ENCODE measurements at places on chromosomes 7 and 10.

GRCh38 chr10:100014071-100014762 lies 4.5 kb upstream of the DNMBP start:
- no peak for DNase-seq

DNA sequence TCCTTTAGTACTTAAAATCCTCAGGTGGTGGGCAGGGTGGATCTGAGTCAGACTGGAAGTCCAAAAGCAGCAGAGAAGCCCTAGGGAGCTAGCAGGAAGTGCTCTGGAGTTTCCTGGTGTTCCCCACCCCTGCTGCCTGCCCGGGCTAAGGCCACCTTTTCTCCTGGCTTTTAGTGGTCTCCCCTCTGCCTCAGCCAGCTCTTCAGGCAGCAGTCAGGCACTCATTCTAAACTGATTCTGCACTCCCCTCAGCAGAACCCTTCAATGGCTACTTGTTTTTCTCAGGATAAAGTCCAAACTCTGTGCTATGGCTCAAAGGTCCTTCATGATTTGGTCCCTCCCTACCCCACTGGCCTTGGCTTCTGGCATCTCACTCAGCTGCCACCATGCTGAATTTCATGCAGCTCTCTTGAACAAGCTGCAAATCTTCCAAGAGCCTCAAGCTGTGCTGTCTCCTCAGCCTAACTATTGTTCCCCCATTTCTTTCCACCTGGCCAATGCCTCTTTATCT lies 28.9 kb upstream of the DNMBP start:
- DNase-seq: no peak

DNA sequence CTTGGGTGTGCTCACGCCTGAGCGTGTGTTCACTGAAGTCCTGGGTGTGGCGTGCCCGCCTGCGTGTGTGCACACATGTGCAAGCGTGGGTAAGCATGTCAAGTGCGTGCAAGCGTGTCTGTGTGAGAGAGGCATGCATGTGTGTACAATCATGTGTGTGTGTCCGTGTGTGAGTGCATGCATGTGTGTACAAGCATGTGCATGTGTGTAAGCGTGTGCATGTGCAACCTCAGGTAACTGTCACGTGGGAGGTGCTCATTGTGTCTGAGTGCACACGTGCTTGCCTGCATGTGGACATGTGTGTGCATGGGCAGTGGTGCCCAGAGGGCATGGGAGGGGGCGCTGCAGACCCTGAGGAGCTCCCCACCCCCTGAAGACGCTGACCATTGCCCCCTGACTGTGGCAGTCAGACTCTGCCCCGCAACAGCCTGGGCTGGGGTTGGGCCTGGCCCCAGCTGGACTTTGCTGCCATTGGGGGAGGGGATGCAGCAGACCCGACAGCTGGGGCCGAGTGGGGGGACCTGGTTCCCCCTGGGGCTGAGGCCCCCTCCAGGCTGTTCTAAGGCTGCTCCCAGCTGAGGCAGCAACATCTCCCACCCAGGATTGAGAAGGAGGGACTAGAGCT lies 88.1 kb downstream of the UNCX start:
- DNase-seq: no peak

- DNase-seq: no peak
Measured at GRCh38 chr7:11817111-11817740, 14.8 kb downstream of the THSD7A start.

- no peak for DNase-seq
Measured at GRCh38 chr10:43218951-43219837, 47.7 kb downstream of the RASGEF1A start.

DNA sequence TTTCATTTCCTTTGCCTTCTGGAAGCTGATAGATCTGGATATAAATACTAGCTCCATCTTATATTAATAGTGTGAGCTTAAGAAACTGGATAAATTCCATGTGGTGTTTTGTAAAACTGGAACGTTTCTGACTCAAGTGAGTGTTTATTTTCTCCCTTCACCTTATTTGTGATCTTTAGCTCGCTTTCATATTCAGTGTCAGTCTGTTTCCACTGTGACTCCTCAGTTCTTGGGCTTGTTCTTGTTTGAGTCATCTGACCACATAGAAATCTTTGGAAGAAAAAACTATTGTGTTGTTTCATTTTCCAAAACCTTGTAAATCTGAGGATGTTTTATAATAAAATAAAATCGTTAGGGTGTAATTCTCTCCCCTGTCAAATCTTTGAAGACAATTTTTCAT lies 186.4 kb downstream of the POLR1F start:
- DNase-seq: no peak

DNA sequence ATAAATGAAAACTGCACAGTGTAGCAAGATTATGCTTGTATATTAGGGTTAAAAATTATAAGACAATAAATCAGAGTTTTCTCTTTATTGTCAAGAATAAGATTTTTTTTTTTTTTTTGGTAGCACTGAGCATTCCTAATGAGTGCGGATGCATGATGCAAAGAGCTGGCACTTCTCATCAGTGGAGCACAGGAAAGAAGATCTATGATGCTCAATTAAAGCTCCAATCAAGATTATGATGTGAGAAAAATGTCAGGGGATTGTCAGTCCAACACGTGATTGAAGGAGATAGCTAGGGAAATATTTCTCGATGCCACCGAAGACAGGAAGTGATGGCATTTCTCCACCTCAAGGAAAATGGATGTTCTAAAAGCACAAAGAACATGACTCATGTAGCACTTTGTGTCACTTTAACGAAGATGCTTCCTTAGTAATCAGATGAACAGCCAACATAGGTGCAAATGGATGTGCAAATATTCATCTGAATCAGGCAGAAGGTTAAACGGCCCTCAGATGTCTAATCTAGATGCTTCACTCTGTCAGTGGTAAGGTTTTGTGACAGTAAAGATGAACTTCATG lies 240.9 kb downstream of the THSD7A start:
- no peak for DNase-seq

- no peak for DNase-seq
Measured at GRCh38 chr10:84477398-84478128, 149.2 kb downstream of the CCSER2 start.

GRCh38 chr7:27095897-27096767 lies at the start of gene HOXA1:
Gene HOXA1 (minus strand): TSS chr7:27096000. CDS start chr7:27095912, 88 bp downstream.
- DNase-seq: peak; percentile 81

DNA sequence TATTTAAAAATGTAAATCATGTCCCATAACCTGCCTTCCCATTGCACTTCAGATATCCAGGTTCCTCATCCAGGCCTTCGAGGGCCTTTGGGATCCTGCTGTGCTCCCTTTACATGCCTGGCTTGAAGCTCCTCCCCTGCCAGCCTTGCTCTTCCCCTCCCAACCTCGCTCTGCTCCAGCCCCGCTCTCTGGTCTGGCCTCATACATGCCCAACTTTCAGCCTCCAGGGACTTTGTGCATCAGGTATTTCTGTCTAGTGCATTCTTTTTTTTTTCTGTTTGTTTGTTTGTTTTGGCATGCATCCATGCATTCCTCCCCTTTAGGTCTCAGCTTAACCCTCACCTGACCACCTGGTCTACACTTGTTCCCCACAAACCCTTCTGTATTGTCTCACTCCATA lies 160.3 kb downstream of the SNX10 start:
- DNase-seq: no peak

GRCh38 chr10:61172182-61172926 lies 228.4 kb upstream of the RHOBTB1 start:
- DNase-seq: no peak

DNA sequence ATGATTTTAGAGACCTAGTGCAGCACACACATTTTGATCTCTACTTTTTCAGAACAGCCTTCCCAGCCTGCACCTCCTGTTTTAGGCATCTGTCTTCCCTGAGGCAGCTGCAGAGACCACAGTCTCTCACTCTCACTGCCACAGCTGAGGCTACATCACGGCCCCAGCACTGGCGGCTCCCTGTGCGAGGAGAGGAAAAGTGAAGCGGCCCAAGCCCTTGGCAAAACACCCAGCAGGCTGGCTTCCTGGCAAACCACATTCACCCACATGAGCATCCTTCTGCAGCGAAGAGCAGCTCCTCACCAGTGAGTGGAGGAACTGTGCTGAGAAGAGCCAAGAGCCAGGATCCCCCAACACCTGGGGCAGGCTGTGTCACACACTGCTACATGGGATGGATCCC lies 14.0 kb downstream of the HUS1 start:
- no peak for DNase-seq

DNA sequence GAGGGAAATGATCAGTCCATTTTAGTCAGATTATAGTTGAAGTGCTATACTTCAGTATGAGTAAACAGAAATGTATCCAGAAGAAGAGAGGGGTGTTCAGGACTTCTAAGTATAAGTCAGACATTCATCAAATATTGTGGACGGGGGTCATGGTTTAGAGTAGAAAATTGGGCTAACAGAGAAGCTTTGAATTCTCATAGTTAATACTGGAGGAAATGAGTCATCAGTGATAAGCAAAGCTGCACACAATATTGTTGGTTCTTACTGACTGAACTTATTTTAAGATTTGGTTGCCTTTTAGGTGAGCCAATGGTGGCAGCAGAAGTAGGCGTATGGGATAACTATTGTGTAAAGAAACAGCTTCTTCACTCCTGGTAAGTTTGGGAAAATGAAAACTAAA lies 1.7 kb upstream of the SUMF2 start:
- no peak for DNase-seq

DNA sequence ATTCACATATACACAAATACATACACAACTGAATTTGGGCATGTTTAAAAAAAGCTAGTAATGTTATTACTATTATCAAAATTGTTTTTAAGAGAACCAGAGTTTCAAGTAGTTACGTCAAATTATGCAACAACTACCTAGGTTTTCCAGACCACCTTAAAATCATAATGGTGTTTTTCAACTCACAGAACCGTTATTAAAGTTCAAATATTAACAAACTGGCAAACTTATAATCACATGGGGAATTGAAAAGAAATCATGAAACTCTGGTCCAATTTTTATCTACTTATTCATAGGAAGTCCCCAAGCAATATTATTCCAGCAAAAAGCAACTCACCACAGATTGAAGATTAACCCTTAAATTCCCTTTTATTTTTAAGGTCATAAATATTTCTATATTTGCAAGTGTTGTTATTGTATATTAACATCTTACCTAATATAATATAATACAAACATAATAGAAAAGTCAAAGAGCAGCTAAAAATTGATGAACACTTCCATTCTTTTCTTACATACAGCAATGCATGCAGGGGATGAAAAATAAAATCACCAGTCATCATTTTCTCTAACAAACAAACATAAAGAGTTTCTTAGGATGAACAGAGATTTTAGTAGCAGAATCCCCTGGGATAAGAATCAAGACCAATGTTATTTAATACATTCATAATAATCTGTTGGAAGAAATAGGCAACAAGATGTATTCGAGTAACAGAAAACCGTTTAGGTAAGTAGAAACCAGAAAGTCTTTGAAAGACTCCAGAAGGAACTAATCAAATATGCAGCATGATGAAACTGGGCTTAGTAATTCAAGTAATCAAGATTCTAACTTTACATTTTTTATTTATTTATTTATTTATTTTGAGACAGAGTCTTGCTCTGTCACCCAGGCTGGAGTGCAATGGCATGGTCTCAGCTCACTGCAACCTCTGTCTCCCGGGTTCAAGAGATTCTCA lies 391.1 kb downstream of the PARD3 start:
- no peak for DNase-seq

DNA sequence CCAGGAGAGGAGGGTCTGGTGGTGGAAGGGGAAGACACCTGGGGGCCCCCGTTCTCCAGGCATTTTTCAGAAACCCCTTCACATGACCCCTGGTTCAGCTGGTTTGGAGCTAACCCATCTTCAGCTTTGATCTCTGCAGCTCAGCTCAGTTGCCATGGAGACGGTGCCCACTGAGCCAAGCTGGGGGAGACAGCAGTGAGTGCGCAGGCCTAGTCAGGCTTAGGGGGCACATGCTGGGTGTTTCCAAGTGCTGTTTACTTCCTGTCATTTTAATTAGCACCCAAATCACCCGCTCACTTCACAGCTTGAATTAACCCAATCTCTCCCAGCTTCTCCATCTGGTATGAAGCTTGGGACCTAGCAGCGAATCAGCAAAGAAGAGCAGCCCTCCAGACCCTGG lies 9.0 kb downstream of the SPOCK2 start:
- no peak for DNase-seq

GRCh38 chr7:39582536-39582935 lies 16.3 kb downstream of the YAE1 start:
- DNase-seq: no peak

DNA sequence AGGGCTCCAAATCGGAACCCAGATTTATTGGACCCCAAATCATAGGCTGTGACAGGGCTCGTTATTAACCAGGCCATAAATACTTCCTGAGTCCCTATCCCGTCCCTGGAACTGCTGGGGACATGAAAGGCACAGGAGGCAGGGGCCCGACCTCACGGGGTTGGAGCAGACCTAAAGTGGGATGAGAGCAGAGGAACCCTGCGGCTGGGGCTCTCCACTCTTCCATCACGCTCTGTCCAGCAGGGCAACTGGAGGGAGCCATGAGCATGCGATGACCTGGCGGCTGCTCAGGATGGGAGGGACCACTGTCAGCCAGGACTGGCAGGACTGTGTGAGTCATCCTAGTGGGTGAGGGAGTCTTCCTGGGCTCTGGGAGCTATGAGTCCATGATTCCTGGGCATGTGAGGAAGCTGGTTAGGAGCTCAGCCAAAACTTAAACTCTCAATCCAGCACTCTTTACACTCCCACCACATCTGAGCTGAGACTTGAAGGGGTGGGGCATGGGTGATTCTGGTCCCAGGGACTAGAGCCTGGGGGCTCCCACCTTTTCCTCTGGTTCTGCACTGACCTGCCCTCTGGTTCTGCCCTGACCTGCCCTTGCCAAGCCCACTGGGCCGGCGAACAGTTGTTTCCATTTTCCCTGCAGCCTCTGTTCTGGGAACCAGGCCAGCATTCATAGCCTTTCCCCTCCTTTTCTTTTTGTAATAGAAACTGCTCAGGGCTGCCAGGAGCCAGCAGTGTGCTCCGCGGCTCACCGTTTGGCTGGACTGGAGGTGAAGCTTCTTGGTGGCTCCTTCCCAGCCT lies 47.1 kb downstream of the SYPL1 start:
- peak; percentile 69 for DNase-seq

- no peak for DNase-seq
Measured at GRCh38 chr10:72107325-72108003, 19.1 kb upstream of the SPOCK2 start.

DNA sequence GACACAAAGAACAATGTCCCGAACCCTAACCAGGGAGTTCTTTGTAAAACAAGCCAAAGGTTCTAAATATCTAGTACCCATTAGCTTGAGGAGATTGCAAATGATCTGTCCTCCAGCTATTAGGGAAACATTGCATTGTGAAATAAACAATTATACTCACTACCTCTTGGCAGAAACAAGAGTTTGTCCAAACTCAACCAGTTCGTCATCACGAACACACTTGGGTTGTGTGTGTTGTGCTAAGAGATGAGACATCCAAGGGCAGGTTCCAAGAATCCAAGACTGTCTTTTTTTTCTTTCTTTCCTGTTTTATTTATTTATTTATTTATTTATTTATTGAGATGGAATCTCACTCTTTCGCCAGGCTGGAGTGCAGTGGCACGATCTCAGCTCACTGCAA lies 793.1 kb upstream of the AUTS2 start:
- DNase-seq: no peak

GRCh38 chr10:121648493-121648892 lies 50.2 kb upstream of the FGFR2 start:
- DNase-seq: no peak

GRCh38 chr7:113831556-113831955 lies 87.3 kb downstream of the PPP1R3A start:
- no peak for DNase-seq

GRCh38 chr7:22356701-22357310 lies at the start of gene RAPGEF5:
Gene RAPGEF5 (minus strand): TSS chr7:22357154. CDS start chr7:22357060, 94 bp downstream.
- peak; percentile 12 for DNase-seq
